ENCODE measurements at places on chromosomes 3 and 15.

- no peak for DNase-seq
Measured at GRCh38 chr3:72679540-72680198, 168.6 kb downstream of the SHQ1 start.

- DNase-seq: no peak
Measured at GRCh38 chr15:67766968-67767367, 58.3 kb upstream of the SKOR1 start.

- DNase-seq: no peak
Measured at GRCh38 chr3:63753567-63753966, 65.5 kb upstream of the C3orf49 start.

GRCh38 chr15:101175401-101175800, 76.4 kb downstream of the CHSY1 start:
- DNase-seq: no peak

- DNase-seq: no peak
Measured at GRCh38 chr15:57696146-57696545, 10.4 kb upstream of the POLR2M start.
